ENCODE measurements at places on chromosomes 6 and 20.

DNA sequence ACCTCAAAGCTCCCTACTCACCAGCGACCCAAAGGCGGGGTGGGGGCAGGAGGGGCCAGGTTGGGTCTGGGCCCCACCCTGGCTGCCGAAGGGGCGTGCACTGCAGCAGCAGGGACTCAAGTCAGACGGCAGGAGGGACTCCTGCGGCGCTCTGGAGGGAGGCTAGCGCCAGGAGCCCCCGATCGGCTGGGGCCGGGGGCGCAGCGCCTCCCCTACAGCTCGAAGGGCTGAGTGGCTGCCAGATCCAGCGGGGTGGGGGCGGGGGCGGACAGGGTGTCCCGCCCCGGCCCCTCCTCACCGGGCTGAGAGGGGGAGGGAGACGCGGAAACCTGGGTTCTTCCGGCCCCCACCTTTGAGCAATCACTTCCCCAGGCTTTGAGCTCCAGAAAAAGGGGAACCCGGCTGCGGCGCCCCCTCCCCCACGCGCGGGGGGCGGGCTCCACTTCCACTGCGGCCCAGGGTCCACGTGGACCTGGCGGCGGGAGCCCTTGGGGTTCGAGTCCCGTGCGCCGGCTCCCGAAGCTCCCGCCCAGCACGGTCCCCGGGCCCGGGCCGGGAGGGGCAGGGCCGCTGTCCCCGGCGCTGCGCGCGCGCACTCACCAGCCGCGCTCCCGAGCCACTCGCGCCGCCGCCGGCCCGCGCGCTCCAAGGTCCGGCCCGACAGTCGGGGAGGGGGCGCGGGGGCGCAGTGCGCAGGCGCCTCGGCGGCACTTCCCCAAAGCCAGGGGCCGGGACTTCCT is at the start of gene RGS19:
TSS of gene RGS19 (minus strand) at position 246 of the 740 bp plus-strand sequence. CDS start 2,632 bp downstream, outside the sequence.
- ATAC-seq, result peak; percentile 54

GRCh38 chr6:153058291-153058690 is 55.8 kb upstream of the MTRF1L start:
- peak; percentile 44 for ATAC-seq

- ATAC-seq, result no peak
Measured at GRCh38 chr6:32685603-32686002, 19.1 kb upstream of the HLA-DQB1 start.

GRCh38 chr6:154304191-154304590 is 52.4 kb downstream of the IPCEF1 start:
- no peak for ATAC-seq

DNA sequence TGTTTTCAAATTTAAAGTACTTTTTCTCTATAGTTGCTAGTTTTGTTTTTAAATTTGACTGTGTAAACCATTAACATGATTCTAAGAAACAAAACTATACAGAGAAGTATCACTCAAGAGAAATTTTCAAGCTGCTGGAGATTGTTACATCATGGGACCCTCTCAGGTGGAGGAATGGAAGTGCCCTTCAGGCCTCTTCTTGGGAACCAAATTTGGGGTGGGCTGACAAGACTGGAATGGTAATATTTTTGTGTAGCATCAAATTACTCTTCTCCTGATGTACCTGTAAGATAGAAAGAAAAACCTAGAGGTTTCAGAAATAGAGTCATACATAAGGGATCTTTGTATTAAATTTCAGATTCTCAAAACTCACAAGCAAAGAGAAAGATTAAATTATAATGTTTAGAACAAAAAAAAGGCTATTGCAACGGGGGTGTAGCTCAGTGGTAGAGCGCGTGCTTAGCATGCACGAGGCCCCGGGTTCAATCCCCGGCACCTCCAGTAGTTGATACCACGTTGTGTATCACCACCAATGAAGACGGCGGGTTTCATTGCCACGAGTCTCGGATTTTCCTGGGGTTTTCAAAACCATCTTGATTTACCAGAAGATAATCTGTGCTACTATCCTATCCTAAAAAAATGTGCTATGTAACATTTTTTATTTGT is 193.7 kb downstream of the GPX5 start:
- peak; percentile 58 for ATAC-seq

GRCh38 chr20:6341491-6341890 is 218.7 kb upstream of the FERMT1 start:
- ATAC-seq, result no peak

- ATAC-seq, result peak; percentile 17
Measured at GRCh38 chr20:34675993-34676641, 775 bp downstream of the PIGU start.

DNA sequence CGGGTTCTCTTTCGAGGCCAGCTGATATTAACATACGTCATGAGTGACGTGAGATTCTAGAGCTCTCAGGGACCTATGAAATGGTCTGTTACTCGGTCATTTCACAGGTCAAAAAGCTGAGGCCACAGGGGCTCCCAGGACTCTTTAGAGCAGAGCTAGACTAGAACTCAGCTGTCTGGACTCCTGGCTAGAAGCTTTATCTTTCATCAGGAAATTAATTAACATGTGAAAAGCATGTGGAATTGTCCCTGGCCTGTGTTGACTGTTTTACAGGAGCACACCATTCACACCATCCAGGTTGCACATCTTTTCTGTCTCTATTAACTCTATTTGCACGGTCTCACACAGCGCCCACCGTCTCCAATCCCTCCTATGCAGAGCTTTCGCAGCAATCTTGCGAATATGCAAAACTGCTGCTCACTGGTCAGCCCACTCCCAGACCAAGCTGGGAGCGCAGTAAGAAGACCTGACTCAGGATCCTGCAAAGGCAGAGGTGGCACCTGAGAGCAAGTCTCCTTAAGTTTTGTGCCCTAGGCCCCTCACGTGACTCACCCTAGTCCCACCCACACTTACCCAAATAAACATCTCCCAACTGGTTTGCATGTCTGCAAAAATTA is 522.5 kb downstream of the CD83 start:
- no peak for ATAC-seq

GRCh38 chr20:59001068-59001448 is 6.0 kb downstream of the CTSZ start:
- no peak for ATAC-seq

GRCh38 chr20:12166053-12166717 is 248.5 kb downstream of the BTBD3 start:
- ATAC-seq, result peak; percentile 27

DNA sequence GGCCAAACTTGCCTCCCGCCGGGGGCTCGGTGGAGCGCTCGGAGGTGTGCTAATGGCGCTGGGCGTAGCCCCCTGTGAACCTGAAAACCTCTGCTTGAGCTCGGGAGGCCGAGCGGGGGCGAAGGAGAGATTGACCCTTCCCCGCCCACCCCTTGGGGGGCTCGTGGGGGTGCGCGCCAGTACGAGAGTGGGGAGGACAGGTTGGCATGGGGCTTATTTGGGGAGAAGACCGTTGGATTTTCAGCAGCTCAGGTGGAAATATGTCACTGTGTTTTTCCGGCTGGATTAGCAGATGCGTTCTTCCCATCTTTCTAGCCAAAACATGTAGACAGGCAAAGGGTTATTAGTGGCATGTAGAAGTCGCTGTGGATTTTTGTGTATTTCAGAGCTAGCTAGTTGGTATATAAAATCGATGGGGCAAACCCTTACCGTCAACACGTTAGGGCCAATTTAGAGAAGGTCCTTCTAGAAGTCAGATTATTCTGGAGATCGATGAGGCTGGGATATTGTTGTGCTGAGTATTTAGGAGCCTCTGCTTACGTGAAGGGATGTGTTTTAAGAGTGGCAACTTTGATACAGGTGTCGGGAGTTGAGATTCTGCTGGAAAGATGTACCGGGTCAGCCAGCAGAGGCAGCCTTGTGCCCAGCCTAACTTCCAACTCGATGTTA is 525 bp downstream of the NCOA7 start:
- ATAC-seq, result peak; percentile 72

- ATAC-seq, result no peak
Measured at GRCh38 chr6:166760288-166760687, 133.2 kb upstream of the RPS6KA2 start.
